Activated CD4-positive, alpha-beta T cell treated with anti-CD3 and anti-CD28 coated beads, Interleukin-2, amount 50 U/mL, for 1 hour (primary cell): ENCODE measurements at places on chromosomes 2 and 18.
A peak's percentile ranks its signal among the peaks of the same experiment; 100 is the strongest.

DNA sequence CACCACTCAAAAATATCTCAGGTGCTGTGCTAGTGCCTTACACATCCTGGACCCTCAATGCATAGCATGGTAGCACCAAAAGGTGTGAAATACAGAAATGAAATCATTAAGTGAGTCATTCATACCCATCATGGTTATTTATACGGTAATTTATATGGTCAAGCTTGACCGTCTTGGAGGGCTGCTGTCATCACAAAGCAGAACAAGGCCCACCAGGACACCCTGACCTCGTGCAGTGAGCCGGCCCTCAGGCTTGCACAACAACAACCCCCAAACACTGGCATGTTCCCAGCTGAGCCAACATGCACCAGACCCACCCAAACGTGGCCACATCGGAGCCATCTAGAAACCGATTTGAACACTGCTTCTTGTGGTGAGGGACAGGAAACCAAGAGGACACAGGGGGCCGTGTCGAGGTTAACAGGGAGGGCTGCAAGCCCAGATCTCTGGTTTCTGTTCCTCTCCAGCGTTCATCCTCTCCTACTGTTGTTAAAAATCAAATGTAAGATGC lies 378.5 kb upstream of the ID2 start:
- DNase-seq = peak; percentile 59

DNA sequence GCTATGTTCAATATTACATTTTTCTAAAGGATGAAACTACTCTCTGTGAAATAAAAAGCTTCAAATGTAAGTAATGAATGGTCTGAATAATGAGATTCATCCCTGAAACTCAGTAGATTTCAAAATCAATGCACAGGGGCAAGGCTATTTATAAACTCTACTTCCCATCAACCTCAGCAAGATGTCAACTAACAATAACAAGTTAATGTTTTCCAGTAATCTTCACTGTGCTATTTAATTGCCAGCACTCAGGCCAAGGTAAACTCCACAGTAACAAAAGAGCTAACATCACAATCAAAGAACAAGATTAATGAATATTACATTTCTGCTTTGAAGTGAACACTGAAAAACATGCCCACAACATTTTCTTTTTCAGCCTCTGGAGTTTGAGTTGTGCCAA lies 144.3 kb upstream of the ZFP36L2 start:
- no peak for DNase-seq

- DNase-seq = no peak
Measured at GRCh38 chr2:134133622-134134312, 120.1 kb upstream of the MGAT5 start.

DNA sequence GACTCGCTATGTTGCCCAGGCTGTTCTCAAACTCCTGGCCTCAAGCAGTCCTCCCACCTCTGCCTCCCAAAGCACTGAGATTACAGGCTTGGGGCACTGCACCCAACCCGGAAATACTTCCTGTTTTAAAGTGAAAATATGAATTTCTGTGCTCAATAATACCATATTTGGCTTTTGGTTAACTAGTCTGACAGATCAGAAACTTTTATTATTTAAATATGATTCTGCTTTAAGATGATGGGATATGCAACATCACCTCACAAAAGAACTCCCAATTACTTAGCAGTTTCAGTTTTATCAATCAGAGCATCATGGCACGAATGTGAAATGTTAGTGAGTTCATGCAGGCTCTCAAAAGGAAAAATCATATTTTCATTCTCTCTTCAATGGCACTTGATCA lies 120.6 kb downstream of the PTRHD1 start:
- no peak for DNase-seq

- no peak for DNase-seq
Measured at GRCh38 chr2:226467633-226468032, 332.0 kb downstream of the IRS1 start.

- no peak for DNase-seq
Measured at GRCh38 chr2:138293045-138293444, 208.5 kb upstream of the SPOPL start.

DNA sequence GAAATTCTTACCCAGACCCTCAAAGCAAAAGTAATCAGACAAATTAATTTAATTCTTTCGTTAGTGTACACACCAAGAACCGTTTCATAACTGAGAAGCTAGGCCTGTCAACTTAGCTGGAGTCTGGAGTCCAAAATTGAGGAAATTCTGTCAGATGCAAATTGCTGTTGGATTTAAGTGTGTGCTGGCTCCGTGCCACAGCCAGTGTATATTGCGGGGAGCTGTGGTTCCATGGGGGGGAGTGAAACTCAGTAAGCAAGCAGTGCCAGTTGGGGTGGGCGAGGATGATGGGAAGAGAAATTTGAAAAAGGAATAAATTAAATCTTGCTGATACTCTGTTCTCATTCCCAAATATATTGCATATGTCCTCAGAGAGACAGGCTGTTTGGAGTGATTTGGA lies 4.0 kb downstream of the ARPC2 start:
- no peak for DNase-seq

- DNase-seq = no peak
Measured at GRCh38 chr2:78977661-78978145, 47.8 kb upstream of the REG3G start.

DNA sequence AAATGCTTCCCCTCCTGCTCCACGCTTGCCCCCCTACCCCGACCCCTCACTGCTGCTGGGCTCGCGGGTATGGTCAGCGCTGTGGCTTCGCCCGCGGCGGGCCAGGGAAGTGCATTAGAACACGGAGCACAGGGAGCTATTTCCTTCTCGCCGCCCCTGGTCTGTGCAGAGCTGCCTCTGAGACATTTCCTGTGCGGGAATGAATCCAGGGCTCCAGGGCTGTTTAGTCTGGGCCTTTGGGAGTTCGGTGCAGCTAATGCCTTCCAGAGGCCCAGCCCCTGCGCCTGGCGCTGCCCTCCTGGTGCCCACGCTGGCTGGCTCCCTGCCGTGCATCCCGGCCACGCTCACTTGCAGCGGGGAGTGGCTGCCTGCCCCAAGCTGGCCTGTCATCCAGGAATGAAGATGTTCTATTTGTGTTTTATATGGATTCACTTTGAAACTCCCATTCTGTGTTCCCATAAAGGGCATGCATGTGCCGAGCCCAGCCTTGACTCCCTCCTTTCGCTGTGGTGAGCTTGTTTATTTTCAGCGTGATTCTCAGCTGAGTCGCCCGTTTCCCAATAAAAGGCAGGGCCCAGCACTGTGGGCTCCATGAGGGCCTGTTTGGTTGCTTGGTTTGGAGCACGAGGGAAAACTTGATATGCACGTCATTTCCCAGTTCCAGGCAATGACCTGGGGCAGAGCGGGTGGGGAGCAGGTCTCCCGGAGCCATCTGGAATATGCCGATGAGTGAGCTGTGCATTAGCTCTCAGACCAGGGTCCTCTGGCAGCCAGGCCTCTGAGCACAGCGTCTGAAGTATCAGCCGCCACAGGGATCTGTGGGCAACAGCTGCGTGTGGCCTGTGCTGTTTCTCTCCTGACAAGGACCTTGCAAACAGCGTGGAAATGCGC lies 42.7 kb downstream of the SH3RF3 start:
- DNase-seq = no peak

GRCh38 chr18:76054156-76054555 lies 440.9 kb downstream of the ZNF516 start:
- no peak for DNase-seq

GRCh38 chr2:168396131-168396530 lies 59.9 kb upstream of the CERS6 start:
- no peak for DNase-seq

DNA sequence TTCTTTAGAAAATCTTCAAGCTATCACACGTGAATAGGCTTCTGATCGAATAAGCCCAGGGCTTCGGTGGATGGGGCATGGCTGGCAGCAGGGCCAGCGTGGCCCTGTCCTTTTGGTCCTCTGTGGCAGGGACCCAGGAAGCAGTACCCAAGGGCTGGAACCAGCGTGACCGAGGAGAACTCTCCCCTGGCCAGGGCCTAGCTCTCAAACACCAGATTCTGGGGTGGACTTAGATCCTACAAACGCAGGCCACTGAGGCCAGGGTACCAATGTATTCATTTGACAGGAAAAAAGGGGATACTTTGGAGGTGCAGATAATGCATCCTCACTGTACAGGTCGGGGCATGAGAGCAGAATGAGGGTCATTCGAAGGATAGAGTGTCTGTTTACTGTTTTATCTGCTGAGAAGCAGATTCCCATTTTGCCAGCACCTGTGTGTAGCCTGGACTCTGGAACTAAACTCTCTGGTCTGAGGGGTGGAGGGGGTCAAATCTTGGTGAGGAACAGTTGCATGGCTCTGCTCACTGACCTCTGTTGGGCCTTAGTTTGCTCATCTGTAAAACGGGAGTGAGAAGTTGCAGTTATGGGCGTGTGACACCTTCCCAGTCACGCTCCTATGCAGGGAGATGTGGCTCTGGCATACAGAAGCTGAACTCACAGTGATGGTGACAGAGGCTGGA lies 51.4 kb downstream of the SH3BP4 start:
- DNase-seq = no peak

GRCh38 chr2:233832869-233833311 lies 21.4 kb downstream of the HJURP start:
- no peak for DNase-seq

- no peak for DNase-seq
Measured at GRCh38 chr2:60550178-60550983, 3.1 kb downstream of the BCL11A start.

DNA sequence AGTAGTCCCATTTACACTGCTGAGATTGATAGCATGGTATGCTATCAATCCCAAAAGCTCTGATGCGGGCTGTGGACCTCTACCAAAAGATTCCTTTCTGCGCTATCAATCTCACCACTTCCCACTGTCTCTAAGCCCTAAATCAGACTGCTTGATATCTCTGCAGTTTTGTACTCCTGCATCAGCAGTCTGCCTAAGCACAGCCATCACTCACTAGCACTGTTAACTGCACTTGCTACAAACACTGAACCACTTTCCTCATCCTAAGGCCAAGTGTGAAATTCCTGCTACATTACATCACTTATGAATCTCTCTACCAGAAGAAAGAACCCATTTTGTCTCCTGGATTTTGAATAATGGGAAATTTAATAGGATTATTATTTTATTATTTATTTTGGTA lies 237.0 kb downstream of the HNMT start:
- DNase-seq = no peak

- no peak for DNase-seq
Measured at GRCh38 chr2:45962177-45962921, 310.9 kb downstream of the PRKCE start.

DNA sequence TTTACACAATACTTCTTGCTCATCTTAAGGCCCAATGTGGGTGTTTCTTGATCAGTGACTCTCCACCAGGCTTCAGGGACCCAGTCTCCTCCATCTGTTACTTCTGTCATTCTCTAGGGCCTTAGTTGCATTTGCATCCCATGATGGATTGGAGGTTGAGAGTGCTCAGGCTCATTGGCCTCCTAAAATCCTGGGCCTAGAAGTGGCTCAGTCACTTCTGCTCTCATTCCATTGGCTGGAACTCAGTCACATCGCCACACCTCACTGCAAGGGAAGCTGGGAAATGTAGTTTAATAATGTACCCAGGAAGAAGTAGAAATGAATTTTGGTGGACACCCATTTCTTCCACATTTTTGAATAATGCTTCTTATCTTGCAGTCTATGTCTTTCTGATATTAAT lies 223.5 kb downstream of the HRH4 start:
- no peak for DNase-seq

DNA sequence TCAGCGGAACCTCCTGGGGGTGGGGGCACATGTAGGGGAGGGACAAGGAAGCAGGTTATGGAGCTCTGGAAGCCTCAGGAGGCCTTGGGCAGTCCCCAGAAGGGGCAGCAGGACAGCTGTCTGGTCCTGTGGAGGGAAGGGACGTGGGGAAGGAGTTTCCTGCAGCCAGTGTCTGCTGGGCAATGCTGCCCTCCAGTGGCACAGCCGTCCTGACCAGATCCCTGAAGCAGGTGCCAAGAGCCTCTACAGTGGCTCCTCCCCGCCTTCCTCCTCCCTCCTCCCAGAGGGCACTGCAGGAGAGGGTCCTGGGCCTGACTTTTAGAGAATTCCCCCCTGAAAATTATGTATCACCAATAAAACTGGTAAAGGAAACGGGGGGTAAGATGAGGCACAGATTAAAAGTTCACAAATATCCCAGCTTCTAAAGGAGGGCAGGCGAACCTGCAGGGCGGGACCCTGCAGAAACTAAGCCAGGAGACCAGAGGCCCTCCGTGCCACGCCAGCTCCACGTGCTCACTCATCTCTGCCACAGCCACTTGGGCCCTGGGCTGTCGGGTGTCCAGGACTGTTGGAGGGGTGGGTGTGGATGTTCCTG lies 258.5 kb downstream of the TWIST2 start:
- no peak for DNase-seq

DNA sequence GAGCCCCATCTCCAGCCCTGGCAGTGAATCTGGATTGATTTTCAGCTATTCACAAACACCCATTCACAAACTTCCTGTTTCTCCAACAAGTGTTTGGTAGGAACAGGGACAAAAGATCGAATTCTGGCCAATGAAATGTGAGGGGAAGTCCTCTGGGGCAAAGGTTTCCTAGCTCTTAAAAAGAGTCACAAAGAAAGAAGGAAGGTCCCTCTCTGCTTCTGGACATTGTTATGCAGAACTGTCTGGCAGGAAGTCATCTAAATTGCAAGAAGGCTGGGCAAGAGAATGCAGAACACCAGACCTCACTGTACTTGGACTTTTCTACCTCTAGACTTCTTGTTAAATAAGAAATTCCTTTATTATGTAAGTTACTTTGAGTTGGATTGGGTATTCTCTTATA lies 137.3 kb downstream of the CCDC148 start:
- no peak for DNase-seq

DNA sequence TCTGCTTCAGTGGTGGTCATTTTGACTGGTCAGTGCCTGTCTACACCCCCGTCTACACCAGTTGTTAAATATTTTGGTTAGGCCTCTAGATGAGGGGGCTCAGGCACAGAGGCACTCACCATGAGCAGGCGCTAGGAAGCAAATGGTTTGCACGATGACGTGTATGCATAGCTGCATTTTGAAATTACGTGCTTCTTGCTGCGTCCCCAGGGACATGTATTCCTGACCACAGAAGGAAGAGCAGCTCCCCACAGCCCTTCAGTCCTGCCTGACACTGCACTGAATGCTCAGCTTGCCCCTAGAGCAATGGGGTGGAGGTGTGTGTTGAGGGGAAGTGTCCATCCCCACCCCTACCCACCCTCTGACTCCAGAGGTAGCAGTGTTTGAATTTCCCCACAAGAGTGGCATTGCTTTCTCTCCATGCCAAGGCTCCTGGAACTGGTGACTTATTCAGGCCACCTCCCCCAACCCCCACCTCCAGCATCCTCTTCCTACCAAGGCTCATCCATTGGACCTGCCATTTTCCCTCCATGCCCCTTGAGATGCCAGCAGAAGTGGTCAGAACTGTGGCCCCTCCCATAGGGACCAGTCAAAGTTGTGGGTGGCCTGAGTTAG lies 11.4 kb upstream of the ZAP70 start:
- no peak for DNase-seq
